ENCODE measurements at places on chromosomes 12 and 14.

GRCh38 chr12:125852116-125852515 is 786.9 kb downstream of the AACS start:
- no peak for DNase-seq

DNA sequence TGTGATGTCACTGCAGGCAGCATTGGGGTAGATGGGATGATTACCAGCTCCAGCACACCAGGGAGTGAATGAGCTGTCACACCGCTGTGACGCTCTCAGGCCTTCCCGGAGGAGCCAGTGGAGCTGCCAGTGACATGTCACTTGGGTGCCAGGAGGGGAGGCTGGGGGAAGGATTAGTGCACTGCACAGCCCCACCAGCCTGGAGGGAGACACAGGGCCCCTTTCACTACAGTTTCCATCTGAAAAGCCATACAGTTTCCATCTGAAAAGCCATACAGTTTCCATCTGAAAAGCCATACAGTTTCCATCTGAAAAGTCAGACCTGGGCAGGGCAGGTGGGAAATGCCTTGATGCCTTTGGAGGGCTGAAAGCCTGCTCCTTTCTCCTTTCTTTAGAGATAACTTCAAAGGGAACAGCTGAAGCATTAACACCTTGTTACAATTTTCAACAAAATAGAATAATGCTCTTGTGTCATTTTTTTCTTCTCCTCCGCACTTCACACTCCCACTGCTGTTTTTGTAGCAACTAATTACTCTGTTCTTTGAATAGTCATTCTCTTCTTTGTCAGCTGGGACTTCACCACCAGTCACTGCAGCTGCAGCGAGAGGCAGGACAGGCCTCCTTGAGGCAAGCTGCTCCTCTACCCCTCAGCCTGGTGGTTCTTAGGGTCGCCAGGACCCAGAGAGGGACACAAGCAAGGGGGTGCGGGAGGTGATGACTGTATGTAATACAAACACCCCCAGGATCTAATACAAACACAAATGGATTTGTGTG is 256.9 kb upstream of the RGS6 start:
- no peak for DNase-seq

- DNase-seq, result no peak
Observed at GRCh38 chr14:90027842-90028241, 34.0 kb upstream of the KCNK13 start.

GRCh38 chr12:4496145-4496838 is 42.4 kb upstream of the RAD51AP1 start:
- no peak for DNase-seq

DNA sequence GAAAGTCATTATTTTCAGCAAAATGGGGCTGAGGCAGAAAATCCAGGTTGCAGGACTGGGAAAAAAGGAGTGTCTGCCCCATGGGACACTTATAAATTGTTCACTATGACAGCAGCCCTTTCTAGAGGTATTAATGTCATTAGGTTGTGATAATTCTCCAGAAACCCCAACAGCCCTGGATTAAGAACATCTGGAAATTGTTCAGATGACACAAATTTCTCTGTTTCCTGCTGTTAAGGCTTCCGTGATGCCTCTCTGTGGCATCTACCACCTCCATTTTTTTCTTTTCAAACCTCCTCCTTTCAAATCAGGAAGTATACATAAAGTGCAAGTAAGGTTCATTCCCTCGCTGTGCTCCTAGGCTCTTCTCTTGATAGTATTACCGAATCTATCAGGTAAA is 25.6 kb downstream of the EGLN3 start:
- DNase-seq, result no peak

DNA sequence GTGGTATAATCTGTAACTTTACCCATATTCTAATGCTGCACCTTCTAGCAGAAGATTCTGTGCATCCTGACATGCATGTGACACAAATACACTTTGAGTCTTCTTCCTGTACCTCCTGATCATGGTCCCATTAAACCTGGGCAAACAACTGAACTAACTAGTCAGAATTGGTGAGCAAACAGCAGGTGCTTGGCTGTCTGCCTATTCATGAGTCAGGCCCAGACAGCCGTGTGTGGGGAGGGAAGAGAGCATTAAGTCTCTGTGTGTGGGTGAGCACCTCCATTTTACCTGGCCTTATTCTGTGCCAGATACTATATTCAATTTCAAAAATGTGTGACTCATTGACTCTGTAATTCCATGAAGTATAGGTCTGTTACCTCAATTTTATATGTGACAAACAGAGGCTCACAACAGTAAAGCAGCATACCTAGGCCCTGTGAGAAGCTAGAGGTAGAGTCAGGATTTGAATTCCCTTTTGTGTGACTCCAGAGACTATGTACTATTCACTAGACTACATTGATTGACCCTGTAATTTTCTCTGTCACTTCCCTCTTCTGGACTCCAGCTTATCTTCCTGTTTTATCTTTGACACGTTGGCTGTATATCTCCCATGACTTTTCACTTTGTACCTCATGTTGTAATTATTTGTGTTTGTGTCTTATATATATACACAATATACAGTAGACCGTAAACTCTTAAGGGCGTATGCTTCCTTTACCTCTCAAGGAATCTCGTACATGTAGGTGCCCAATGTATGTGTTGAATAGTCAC is 32.2 kb downstream of the SUSD6 start:
- no peak for DNase-seq

GRCh38 chr12:45543887-45544286 is 185.6 kb upstream of the ARID2 start:
- DNase-seq, result no peak

DNA sequence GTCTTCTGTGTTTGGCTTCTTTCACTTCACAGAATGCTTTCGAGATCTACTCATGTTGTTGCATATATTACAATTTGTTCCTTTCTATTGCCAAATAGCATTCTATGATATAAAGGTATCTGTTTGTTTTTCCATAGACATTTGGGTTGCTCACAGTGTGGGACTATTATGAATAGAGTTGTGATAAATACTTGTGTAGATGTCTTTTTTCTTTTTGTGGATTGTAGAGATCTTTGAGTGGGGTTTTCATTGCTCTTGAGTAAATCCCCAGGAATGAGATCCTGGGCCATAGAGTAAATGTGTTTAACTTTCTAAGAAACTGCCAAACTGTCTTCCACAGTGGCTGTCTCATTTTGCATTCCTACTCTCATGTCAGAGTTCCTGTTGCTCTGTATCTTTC is 24.9 kb upstream of the CEBPE start:
- DNase-seq, result no peak

DNA sequence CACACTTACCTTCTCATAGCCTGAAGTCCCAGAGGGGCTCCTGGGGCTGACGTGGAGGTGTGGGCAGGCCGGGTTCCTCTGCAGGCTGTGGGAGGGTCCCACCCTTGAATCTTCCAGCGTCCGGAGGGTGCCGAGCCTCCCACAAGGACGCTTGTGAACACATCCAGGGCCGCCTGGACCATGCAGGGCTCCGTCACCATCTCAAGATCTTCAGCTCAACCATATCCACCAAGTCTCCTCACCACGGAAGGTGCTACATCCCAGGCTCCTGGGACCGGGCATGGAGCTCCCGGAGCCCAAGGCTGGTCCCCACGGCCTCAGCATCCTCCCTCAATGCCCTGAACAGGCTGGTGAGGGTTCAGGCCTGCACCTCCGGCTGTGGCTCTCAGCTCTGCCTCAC is 10.7 kb upstream of the FBRSL1 start:
- DNase-seq, result no peak

DNA sequence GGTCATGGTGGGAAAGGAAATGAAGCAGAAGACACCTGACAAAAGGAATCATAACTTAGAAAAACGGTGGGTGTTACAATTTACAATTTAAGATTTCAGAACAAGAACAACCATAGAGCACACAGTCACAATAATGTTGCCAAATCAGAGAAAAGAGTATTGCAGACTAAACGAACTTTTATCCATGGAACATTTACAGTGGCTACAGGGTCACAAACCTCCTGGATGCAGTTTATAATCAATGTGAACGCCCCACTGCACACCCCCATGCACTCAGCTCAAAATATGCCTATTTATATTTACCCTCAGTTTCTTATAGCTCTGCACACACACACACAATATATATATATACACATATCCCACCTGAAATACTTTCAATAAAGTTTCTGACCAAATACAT is 8.0 kb downstream of the KRR1 start:
- DNase-seq, result no peak

GRCh38 chr14:71113376-71113775 is 206.1 kb downstream of the PCNX1 start:
- DNase-seq, result no peak

- DNase-seq, result no peak
Observed at GRCh38 chr12:31339831-31340622, 14.1 kb upstream of the SINHCAF start.

- DNase-seq, result no peak
Observed at GRCh38 chr14:31510222-31510621, 22.4 kb upstream of the GPR33 start.

GRCh38 chr14:59583755-59584154 is 7.1 kb upstream of the CCDC175 start:
- DNase-seq, result no peak

DNA sequence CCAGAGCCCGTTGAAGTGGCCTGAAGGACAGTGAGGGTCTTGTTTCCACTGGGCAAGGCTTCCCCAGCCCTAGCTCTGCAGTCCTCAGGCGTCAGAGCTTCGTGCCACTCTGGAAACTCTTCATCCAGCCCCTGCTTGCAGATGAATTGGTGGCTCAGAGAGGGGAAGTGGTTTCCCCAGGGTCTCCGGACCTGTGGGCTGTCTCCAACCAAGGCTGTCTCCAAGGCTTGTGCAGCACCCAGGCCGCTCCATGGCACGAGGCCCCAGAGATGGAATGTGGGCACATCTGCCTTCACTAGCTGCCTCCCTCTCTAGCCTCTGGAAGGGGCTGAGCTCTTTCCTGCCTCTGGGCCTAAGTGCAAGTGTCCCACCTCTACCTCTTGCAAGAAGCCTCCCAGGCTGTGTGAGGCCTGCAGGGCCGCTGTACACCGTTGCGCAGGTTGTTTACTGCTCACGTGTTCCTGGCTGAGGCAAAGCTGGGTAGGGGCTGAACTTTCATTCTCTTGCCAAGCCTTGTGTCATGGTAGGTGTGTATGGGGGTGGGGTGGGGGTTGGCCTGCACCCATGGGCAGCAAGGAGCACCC is 11.1 kb downstream of the RIN3 start:
- DNase-seq, result no peak

GRCh38 chr12:98741196-98741555 is 96.1 kb downstream of the APAF1 start:
- no peak for DNase-seq

GRCh38 chr14:96060186-96060933 is 21.2 kb downstream of the C14orf132 start:
- no peak for DNase-seq

- no peak for DNase-seq
Observed at GRCh38 chr12:87096082-87096585, 839.9 kb upstream of the MGAT4C start.

- DNase-seq, result no peak
Observed at GRCh38 chr14:70002589-70003346, 123.6 kb downstream of the SMOC1 start.

DNA sequence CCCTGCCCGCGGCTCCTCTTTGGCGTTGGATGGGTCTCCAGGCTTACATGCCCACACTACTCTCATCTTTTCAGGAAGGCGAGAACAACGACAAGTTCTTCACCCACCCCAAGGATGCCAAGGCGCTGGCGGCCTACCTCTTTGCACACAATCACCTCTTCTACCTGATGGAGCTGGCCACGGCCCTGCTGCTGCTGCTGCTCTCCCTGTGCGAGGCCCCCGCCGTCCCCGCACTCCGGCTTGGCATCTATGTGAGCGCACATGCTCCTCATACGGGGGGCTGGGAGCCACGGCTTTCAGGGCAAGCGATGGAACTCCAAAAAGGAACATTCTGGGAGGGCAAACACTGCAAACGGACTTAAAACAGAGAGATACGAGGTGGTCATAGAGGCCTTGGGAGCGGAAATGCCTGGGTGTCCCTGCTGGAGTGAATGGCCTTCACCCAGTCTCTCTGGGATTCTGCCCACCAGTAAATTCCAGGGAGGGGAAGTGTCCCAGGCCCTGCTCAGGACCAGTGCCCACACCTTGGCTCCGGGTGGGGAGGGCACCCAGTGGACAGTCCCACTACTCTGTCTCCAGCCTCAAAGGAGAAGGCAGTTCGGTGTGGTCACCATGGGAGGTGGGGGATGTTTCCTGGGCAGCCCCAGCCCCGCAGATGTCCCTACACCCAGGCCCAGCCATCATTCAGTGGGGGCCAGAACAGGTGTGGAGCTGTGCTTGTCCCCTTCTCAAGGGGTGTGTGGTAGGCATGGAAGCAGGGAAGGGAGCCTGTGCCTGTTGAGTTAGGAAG is 45.0 kb downstream of the TPCN1 start:
- DNase-seq, result no peak

DNA sequence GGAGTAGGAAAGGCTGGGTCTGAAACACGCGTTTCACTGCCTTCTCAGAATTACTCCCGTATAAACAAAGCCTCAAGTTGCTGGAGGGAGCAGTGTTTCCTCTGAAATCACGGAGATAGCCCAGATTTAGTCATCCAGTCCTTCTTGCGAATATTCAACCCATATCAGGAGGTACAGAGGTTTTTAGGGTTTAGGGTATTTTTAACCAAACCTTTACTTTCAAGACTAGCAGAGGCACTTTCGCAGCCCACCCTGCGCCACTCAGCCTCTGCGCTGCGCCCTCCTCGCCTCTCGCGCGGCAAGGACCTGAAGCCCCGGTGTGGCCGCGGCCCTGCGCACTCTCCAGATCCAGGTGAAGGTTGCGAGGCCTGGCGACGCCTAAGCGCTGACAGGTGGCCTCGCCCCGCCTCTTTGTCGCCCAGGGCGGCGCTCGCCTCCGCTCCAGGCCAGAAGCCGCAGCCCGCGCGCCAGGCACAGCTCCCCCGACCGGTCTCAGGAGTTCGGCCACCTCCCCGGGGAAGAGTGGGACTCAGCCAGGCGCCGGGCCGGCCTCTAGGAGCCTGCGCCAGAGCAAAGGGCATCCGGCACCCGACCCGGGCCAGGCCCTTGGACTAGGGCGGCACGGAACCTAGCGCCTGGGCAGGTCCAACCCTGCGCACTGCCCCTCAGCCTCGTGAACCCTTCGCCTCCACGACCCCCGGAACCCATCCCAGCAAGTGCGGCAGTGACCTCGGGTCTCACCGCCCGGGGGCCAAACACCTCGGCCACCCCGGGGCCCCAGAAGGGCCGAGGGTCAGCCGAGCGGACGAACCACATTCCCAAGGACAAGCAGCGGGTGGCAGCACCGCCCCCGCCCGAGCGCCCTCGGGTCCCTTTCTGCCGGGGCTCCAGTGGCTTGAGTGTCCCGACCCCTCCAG is 1.8 kb upstream of the SAMD4A start:
- no peak for DNase-seq

DNA sequence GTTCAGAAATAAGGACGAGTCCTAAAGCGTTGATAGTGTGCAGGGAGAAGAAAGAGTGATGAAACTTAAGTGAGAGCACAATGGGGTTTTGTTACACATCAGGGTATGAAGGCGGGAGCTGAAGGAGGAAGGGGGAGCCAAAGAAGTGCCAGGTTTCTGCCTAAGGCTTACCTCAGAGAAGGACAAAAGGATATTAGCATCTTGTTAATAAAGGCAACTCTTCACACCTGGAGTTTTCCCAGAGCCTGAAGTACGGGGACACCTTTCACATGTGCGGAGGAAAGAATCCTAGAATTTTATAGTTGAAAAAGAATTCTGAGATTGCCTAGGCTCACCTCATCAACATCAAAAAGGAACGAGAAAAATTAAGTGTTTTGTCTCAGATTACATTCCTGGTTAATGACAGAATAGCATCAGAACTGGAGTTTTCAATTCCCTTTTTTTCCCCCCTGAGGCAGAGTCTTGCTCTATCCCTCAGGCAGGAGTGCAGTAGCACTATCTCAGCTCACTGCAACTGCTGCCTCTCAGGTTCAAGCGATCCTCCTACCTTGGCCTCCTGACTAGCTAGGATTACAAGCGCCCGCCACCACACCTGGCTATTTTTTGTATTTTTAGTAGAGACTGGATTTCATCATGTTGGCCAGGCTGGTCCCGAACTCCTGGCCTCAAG is 2.2 kb upstream of the SAV1 start:
- DNase-seq, result no peak
